ENCODE measurements at places on chromosomes 2 and 18.

DNA sequence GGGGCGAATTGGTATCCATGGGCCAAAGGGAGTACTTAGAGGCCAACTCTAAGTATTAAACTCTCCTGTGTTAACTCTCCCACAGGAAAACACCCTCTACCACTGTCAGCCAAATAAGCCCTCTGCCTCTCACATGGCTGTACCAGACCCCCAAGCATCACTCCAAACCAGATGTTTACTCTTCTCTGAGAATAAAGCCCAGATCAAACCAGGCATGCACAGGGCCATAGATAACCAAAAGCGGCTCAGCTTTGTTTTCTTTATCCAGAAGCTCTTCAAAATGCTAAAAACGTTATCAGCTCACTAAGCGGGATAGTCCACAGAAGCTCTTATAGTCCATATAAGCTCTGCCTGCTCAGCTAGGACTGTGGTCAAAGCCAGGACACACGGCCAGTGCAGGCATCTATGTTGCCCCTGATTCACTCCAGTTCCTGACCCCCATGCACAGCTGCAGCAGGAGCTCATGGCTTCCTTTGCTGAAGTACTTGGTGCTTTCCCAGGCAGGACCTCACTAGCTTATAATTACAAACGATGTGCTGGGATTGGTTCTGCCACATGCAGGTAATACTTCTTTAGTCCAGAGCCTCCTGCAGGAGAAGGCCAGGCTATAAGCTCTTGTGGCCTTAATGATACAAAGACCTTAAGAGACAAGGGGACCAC is 21.0 kb upstream of the SEMA4C start:
- no peak for DNase-seq

- DNase-seq = no peak
These were observed 84.7 kb downstream of the TGFA start for GRCh38 chr2:70468878-70469277.

- DNase-seq = no peak
These were observed 627 bp upstream of the CRACDL start for GRCh38 chr2:98936353-98937351.

DNA sequence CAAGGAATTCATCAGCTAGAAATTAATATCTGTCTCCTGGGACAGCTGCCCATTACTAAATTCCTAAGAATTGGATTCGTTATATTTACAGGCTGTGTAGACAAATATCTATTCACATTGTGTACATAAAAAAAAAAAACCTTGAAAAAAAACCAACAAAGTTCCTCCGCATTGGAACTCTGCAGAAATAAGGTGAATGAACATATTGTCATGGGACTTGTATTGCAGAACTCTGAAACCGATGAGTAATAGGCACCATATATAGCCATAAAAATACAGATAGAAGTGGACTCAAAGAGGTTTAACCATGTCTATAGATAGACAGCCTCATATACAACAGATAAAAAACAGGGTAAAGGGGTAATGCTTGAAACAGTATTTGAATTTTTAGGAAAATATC is 909.9 kb upstream of the CHAC2 start:
- DNase-seq = no peak

DNA sequence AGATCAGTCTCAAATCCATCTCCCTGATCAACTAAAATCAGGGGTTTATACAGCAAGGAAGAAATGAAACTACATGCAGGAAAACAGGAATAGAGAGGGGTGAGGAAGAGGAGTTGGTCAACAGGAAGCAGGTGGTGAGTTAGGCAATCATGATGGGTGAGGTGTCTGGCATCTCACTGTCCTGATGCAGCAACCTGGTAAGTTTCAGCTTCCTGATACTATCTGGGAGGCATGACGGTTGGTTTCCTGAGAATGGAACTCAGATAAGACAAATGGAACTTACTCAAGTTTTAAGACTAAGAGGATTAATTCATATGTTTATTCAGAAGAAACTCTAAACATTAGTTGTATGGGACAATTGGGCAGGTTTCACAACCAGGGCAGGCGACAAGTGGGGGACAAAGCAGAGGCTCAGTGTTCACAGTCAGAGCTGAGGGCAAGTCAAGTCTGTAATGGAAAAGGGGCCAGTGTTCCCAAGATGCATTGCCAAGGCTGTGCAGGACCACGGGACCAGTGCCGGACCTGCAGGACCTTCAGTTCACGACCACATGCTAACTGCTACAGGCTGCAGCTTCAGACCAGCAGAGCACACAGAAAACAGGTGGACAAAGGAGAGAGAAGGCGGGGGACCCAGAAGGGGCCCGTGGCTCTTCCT is 17.7 kb upstream of the GALM start:
- no peak for DNase-seq

- DNase-seq = no peak
These were observed 69.2 kb downstream of the DLGAP1 start for GRCh38 chr18:4385876-4386275.

GRCh38 chr18:52163478-52163877 is 176.5 kb upstream of the DCC start:
- no peak for DNase-seq

GRCh38 chr2:203594541-203594940 is 59.4 kb upstream of the RAPH1 start:
- DNase-seq = no peak

- peak; percentile 13 for DNase-seq
These were observed 123.3 kb downstream of the CLIP4 start for GRCh38 chr2:29238497-29238896.

DNA sequence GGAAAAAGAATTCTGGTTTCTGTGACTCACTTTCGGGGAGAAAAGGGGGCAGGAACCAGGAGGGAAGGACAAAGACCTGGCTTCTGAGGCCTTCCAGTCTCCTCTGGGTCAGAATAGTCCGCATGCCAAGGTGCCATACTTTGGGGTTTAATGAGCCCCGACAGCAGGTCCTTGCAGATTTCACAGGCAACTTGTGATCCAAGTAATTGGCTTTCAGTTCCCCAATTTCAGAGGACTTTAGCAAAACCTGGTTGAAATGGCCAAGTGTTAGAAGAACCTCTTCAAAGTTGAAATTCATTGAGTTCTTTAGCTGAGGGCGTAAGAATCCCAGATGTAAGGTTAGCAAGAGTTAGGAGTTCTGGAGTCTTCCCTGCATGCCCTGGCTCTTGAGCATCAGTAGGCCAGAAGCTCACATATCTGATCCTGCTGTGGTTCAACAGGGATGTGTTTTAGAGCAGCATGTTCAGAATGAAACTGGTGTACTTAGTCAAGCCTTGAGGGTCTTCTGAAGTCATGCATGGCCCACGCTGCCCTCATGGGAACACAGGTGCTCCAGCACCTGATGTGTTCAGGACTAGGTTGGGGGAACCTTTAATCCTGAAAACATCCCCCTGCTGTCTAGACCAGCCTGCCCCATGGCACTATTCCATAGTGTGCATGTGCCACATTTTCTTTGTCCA is 143.0 kb downstream of the NUP35 start:
- DNase-seq = no peak

DNA sequence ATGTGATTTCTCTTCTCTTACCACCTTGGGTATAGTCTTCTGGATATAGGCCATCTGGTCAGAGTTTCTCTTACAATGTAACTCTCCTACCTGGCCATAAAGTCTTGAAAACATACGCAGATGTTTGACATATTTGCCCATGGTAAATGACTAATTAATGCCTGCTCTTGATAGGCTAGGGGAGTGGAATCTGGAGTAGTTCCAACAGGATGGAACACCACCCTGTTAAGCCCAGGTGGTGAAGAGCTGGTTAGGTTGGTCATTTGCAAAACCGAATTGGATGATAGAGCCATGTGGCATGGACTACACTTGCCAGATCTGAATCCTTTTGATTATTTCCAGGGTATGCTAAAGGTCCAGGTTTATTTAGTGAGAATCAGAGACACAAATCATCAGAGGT is 36.5 kb downstream of the HADHB start:
- DNase-seq = no peak

GRCh38 chr2:20144861-20145260 is 80.1 kb downstream of the SDC1 start:
- no peak for DNase-seq

- no peak for DNase-seq
These were observed 144.0 kb downstream of the IKZF2 start for GRCh38 chr2:213007290-213007838.

DNA sequence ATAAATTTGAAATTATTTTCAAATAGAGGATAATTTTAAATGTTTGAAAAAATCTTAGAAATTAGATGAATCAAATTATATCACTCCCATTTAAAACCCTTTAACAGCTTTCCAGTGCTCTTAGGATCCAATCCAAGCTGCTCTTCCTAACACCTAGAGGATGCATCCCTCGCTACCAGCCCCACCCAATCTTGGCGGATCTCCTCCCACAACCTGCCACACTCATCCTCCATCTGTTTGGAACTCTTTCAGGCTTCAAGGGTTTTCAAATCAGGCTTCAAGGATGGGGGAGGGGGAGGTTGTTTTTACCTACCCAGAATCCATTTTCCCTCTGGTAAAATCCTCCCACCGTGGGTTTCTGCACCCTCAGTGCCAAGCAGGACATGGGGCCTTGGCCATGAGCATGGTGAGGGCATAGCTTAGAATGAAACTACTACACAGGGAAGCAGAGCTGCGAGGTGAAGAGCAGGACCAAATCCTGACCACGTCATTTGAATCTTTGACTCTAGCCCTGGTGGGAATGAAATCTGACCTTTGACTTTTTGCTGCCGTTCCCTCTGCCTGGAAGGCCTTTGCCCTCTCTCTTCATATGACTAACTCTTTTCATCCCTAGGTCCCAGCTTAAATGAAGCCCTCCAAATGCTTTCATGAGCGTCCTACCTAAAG is 113.0 kb upstream of the MAPRE2 start:
- DNase-seq = no peak

- no peak for DNase-seq
These were observed 87.6 kb downstream of the FAM228A start for GRCh38 chr2:24262421-24262970.

- no peak for DNase-seq
These were observed 1.1 kb downstream of the HNRNPLL start for GRCh38 chr2:38601463-38602135.

GRCh38 chr2:235390108-235390815 is 103.6 kb upstream of the AGAP1 start:
- DNase-seq = no peak

All from GOT3 (cell line).